ENCODE measurements at places on chromosomes 11 and 22. TPM values are rescaled to one million over a fixed set of nuclear protein-coding genes. Genes with fewer than 3 reads are reported as not detected.

DNA sequence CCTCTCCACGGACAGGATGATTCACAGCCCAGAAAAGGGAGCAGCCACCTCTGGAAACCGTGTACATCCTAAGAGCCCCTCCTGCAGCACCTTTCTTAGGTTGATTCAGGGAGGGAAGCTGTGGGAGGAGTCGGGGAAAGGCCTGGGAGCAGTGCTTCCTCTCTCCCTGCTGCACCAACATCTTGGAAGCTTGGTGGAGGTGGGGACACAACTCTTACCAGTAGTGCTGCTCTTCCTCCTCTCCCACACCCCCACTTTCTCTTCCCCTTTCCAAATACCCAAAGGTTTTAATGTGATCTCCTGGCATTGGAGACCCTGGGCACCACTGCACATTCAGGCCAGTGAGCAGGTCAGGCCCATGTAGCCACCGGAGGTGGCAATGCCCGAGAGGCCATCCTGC lies 46.4 kb upstream of the HORMAD2 start:
- H3K27me3 ChIP-seq, result no peaks in the 10 kb centered on the region
- H3K4me3 ChIP-seq, result no peak overlapping the region
- no peak for DNase-seq

GRCh38 chr11:44638032-44638431 lies 72.6 kb downstream of the CD82 start:
- peaks cover 7% of the 10 kb centered on the region for H3K4me1 ChIP-seq
- no peak overlapping the region for H3K27ac ChIP-seq

- no peaks in the 10 kb centered on the region for H3K36me3 ChIP-seq
- DNase-seq, result no peak
- no peak overlapping the region for H3K4me3 ChIP-seq
- H3K27me3 ChIP-seq, result no peaks in the 10 kb centered on the region
- no peaks in the 10 kb centered on the region for H3K4me1 ChIP-seq
Observed at GRCh38 chr11:106415510-106415909, 338.0 kb downstream of the AASDHPPT start.

- DNase-seq, result peak; percentile 15
- H3K4me3 ChIP-seq, result no peak overlapping the region
- H3K36me3 ChIP-seq, result no peaks in the 10 kb centered on the region
- H3K27me3 ChIP-seq, result no peaks in the 10 kb centered on the region
Observed at GRCh38 chr11:86438685-86439084, 64.0 kb downstream of the CCDC81 start.

- H3K27ac ChIP-seq, result peak overlapping the region; percentile 54
- no peaks in the 10 kb centered on the region for H3K36me3 ChIP-seq
- DNase-seq, result peak; percentile 66
Observed at GRCh38 chr11:7892840-7893254, 38.2 kb downstream of the OR10A6 start.

DNA sequence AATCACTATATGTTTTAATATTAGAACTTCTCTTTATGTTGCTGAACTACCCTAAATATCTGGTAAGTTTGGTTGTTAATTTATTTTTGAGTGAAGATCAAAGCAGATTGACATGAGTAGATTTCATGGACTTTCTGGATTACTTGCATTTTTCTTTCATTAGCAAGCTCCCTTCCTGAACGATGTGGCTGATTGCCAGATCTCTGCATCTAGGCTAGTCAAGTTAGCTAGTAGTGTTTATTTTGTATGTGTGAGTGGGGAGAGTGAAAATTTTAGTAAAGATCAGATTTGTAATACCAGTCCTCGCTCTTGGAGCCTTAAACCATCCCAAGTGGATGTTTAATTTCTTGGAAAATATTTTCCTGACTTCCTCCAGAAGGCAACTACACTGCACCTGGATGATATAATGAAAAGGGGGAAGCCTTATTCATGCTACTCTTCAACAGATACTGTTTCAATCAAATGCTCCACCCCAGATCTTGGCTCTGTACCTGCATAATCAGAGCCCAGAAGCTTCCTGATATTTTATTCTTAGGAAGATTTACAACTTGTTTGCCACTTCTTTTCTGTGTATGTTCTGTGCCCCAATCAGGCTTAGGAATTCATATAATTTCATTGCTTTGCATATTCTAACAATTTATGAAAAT lies 143.2 kb upstream of the GRIA4 start:
- H3K4me3 ChIP-seq, result peak overlapping the region; percentile 8
- DNase-seq, result peak; percentile 71
- H3K4me1 ChIP-seq, result peaks cover 33% of the 10 kb centered on the region
- no peaks in the 10 kb centered on the region for H3K36me3 ChIP-seq
- H3K27me3 ChIP-seq, result no peaks in the 10 kb centered on the region

DNA sequence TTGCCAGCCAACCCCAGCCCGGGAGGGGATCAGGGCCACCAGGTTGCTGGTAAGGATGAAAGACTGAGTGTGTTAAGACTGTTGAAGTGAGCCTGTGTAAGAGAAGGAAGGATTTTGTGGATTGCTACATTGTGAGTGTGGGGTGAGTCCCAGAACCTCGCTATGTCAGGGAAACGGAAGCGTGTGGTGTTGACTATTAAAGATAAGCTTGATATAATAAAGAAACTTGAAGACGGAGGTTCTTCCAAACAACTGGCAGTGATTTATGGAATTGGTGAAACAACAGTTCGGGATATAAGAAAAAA lies 627 bp downstream of the JRKL start:
- H3K27me3 ChIP-seq, result no peaks in the 10 kb centered on the region
- peaks cover 11% of the 10 kb centered on the region for H3K4me1 ChIP-seq
- H3K27ac ChIP-seq, result peak overlapping the region; percentile 93
- H3K36me3 ChIP-seq, result peaks cover 4% of the 10 kb centered on the region
- no peak for DNase-seq

The THY1 gene
- not detected for total RNA-seq
